ENCODE measurements at places on chromosomes 5 and 9.

- DNase-seq: no peak
These were observed 32.2 kb downstream of the PRLR start for GRCh38 chr5:35198075-35198474.

GRCh38 chr5:54146916-54147315 lies 163.5 kb downstream of the ARL15 start:
- DNase-seq: no peak

- no peak for DNase-seq
These were observed 9.5 kb downstream of the SH3GL2 start for GRCh38 chr9:17588395-17588794.

DNA sequence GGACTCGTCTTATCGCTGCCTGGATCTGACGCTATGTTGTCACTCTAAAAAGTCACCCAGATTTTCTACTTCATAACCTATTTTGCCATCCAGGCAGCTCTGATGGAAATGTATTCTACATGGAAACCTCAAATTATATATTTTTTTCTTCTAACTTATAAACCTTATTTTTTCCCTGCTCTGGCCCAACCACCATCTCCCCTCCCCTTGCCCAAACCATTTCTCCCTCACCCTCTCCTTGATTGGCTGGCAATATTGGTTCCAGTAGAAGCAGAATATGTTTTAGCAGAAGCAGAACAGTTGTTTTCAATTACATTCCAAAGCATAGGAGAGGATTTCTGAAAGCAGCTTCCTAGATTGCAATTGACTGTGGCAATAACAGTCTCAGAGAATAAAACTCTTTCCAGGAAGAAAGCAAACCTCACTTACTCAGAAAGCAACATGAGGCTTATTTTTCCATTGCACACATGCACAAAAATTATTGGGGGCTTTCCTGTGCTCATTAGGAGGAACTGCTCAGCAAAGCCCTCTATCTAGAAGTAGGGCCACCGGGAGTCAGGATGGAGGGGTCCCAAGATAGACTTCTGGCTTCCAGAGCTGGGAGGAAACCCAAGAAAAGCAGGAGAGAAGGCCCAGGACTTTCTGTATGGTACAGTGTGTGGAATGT lies 191.8 kb downstream of the ESM1 start:
- DNase-seq: no peak

DNA sequence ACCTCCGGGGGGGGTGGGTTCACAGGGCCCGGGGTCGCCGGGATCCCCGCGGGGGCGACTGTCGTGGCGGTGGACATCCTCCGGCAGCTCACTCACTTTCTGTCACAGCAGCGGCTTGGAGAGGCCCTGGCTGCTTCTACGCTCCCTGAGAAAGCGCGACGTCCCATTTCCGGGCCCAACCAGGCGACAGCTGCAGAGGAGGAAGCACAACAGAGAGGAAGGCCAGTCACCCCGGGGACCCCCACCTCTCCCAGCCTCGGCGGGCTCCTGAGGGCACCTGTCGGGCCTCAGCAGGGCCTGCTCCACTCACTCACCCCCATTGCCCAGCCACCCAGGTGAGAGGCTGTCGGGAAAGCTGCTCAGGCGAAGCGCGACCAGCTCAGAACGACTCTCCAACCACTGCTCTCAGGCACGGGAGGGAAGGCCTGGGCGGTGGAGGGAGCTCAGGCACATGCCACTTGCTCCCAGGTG lies 14.4 kb downstream of the BRD3 start:
- DNase-seq: no peak

- no peak for DNase-seq
These were observed 50.6 kb downstream of the C5orf15 start for GRCh38 chr5:133917785-133918184.

DNA sequence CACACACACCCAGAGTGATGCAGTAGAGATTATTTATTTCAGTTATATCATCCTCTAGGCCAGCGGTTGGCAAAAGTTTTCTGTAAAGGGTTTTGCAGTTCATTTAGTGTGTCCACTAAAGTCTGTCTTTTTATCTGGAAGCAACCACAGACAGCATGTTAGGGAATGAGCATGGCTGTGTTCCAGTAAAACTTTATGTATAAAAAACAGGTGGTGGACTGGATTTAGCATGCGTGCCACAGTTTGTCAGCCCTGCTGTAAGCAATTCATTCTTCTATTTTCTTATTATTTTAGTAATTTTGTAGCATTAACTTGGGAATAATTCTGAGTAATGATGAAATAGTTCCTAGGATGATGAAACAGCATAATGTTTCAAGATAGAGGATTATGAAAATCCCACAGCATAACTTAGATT lies 51.7 kb downstream of the CCNH start:
- DNase-seq: no peak

GRCh38 chr9:126392662-126393371 lies 66.2 kb downstream of the MVB12B start:
- no peak for DNase-seq

- DNase-seq: no peak
These were observed 198.6 kb upstream of the SH3GL2 start for GRCh38 chr9:17380126-17380861.

GRCh38 chr5:55172937-55173686 lies at the start of gene CDC20B:
CDC20B (minus strand) TSS chr5:55173177; CDS start chr5:55173000, 177 bp downstream.
- DNase-seq: peak; percentile 56

- no peak for DNase-seq
These were observed 36.7 kb upstream of the FUBP3 start for GRCh38 chr9:130542457-130543228.

DNA sequence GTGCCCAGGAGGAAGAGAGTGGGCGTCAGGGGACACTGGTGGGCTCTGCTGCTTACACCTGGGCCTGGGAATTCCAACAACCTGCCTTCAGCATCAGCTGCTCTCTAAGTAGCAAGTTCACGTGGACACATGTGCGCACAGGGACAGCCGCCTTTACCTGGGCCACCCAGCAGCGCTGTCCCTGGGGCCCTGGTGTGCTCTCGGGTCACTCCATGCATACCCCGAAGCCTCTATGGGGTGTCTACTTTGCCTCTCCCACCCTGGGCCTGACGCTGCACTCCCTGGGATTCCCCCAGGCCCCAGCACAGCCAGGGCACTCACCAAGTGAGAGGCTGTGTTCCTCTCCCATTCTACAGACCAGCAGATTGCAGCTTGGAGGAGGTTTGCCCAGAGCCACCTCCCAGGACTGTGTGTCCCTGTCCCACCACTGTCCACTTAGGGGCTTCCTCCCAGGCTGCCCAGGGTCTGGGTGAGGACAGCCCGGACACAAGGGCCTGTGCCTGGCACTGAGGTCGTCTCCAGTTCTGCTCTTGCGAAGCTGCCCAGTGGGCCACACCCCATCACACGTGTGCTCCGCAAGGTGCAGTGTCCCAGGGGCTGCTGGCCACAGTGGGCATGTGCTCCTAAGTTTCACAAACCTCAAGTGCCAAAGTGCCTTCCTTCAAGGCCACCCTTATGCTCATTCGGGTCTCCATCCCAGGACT lies 5.9 kb downstream of the NINJ1 start:
- DNase-seq: no peak

- no peak for DNase-seq
These were observed 83.0 kb upstream of the TTC23L start for GRCh38 chr5:34755926-34756325.

DNA sequence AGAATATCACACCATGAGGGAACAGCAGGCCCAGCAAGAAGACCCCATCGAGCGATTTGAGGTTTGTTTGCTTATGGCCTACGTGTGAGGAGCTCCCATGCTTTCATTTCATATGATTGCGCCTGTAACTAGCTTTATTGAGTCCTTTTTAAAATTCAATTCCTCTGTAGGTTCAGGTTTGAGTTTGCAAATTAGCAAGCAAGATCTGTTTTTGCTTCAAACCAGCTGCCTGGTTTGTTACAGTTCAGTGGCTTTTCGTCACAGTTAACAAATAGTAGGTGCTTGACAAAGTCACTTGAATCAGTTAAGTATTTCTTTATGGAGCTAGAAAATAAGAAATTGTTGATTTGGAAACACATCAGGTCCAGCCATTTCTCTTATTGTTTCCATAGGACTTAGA lies 56.3 kb downstream of the GPR21 start:
- DNase-seq: no peak

- no peak for DNase-seq
These were observed 14.1 kb downstream of the ASPN start for GRCh38 chr9:92468206-92468605.

- DNase-seq: no peak
These were observed 115.6 kb upstream of the CPEB4 start for GRCh38 chr5:173772384-173773059.

- no peak for DNase-seq
These were observed 3.1 kb upstream of the IL7R start for GRCh38 chr5:35853631-35854030.

DNA sequence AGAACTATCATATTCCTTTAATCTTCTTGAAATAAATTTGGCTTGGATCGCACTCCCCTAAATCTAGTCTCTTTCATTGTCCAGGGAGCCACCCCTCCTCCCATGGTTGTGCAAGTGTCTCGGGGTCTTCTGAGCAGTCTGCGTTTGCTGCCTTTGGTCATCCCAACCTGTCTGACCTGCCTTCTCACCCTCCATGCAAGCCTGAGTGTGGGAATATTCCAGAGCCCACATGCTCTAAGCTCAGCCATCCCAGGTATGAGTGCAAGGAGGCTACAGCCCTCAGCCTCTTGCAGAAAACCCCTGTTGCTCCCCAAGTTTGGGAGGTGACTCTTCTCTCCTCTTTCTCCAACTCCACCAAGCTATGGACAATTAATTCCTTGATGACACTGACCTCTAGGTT lies 7.7 kb upstream of the CTSL start:
- no peak for DNase-seq

DNA sequence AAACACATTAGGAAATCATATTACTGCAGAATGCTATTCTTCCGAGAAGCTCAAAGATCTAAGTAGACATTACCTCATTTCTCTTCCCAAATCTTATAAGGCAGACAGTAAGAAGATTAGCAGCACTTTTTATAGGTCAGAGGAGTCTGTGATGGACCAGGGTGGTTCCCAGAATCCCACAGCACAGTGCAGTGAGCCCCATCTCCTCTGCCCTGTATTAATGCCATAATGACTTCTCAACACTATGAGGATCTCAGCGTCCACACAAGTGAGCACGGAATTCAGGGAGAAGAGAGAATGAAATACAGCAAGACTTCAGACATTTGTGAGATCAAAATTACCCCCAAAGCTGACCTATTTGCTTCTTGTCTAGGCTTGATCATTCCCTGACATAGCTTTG lies 49.9 kb downstream of the PRUNE2 start:
- DNase-seq: no peak

DNA sequence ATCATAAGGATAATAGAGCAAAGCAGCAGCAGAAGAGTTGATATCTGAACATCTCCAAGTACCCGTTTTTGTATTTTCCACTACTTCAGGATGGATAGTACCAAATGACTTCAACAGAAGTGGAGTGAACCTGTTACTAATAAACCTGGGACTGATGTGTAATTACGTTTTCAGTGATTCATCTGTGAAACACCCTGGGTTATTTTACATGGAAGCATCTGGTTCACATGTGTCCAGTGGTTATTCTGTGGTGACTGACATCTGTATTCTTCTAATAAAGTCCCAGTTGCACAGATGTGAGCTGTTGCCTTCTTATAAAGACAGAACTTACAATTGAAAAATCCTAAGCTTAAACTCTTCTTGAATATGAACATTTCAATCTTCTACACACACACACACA lies 139.7 kb upstream of the VCAN start:
- DNase-seq: no peak

DNA sequence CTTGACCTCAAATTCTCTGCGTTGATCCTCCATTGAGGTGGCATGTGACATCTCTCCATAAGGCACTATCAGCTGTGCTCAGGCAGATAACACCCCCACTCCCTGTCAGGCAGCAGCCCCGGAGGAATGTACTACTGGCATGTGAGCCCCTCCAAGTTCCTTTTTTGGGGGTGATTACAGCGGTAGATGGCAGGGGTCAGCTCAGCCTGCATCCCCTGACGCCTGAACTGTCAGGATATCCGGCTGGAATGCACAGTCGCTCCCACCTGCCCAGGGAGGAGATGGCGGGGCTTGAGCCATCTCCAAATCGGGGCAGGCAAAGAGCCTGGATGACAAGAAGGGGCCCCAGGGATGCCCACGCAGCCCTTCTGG lies 40.8 kb downstream of the FAM78A start:
- no peak for DNase-seq

DNA sequence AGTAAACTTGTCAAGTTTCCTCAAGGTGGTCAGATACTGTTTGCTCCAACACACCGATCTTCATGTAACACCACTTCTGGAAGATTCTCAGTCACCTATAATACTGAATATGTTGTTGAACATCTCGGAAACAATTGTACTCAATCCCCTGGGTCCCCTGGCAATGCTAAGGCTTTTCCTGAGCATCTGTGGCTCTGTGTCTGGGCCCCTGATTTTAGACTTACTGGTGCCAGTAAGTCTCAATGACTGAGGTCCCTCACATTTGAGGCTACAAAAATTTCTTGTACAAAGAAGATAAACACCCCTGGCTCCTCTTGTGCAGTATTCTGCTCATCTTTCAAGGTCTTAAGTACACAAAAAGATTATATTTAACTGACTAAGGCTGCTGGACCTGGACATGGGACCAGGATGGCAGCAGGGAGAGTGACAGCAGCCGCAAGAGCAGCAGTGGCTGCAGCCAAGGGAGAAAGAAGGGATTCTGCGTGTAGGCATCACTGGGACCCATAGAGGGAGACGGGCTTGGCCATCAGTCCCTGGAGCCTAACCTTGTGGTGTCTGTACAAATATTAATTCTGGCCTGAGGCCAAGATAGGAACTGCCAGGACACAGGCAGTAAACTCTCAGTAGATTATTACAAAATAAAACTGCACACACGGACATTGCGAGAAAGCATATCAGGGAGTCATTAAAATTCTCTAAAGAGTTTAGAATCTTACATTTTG lies 49.0 kb upstream of the TNPO1 start:
- DNase-seq: no peak

DNA sequence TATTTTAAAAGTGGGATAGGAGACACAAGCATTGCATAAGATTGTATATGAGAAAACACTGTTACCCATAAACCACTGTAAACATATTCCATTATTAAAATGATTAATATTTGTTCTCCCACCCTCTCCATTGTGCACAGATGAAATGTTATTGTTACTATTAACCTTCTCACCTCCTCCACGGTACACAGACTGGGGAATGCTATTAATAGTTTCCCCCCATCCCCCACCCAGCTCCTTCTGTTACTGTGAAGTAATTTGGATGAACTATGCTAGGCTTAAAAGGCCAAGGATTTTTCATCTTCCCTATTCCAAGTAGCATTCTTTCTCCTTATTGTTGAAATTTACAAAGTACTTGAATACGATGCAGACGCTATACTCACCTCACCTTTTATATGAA lies 91.4 kb downstream of the JAKMIP2 start:
- DNase-seq: no peak
